ENCODE measurements at places on chromosomes 2 and 18. TPM values are rescaled to one million over a fixed set of nuclear protein-coding genes. Genes with fewer than 3 reads are reported as not detected.

ZEB2 gene
- 0.05 TPM for total RNA-seq

UGT1A10 gene
- not detected for total RNA-seq

SULT1C4 gene
- total RNA-seq, result not detected

RFTN2 gene
- not detected for total RNA-seq

IRS1 gene
- total RNA-seq, result 27.2 TPM

RAB31 gene
- 25.0 TPM for total RNA-seq

Data from airway epithelial cell (primary cell).